ENCODE measurements at places on chromosomes 2 and 18.

DNA sequence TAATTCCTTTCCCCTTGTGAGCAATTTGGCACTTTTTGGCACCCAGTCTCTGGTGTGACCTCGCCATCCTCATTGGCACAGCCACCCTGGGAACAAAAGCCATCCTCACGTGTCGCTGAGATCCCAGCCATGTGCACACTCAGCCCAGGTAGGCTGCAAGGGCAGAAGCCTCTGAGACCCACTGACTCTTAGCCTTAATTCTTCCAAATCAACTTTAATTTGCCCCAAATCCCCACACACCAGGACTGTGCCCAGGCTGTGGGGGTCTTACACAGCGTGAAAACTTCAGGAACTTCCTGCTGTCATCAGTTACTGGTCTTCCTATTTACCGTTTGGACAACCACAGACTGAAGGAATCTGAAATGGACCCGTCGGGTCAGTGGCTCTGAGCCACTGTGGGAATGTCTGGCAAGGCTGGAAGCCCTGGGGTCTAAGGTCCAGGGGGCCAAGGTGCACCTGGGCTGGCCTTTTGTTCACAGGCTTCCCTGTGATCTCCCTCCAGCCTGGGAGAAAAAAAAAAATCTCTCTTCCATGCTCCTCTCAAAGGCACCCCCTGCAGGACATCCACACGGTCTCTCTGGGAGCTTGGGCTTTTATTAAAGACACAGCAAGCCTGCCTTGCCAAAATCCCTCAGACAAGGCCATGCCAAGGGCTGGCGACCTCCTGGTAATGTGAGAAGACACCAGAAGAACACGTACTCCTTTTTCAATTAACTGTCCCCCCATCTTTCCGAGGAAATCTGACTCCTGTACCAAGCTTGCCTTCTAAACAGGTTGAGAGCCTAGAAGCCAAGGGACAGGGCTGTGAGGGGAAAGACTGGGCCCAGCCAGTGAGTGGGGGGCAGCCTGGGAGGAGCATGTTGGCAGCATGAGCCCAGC, 42.1 kb upstream of the LAPTM4A start:
- DNase-seq, result peak; percentile 89

DNA sequence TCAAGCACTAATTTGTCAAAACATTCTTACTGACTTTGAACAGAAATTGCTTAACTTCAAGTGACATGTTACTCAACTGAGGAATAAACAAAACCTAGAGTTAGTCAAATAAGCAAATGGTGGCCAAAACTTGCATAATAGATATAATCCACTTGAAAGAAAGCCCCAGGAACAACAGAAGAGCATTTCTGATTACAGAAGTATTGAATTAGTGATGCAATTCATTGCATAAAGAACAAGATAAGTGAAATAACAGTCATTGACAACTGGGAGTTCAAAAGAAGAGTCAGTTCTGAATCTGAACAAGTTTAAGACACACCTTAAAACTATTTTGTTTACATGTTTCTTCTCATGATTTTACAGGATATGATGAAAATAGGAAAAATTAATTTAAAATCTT, 30.8 kb downstream of the COBLL1 start:
- peak; percentile 28 for DNase-seq

GRCh38 chr18:27656167-27656778, 471.2 kb upstream of the CHST9 start:
- no peak for DNase-seq

DNA sequence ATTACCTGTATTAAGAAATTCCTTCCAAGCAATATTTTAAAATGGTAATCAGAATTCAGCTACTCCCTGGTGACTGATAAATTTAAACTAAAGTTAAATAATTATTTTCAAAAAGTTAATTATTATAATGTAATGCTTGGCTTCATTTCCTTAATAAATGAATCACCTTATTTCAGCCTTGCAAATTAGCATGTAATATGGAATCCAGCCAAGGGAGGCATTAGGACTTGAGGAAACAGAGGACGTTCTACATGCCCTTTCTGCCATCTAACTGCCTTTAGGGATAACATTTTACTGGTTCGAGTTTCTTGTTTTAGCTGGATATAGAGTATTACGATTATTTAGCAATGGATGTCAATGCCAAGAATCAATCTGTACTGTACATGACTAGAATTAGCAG, 636.3 kb downstream of the TSN start:
- DNase-seq, result no peak

- DNase-seq, result no peak
Measured at GRCh38 chr18:55265984-55266383, 306.7 kb upstream of the CCDC68 start.

GRCh38 chr2:101617796-101618195, 79.7 kb upstream of the MAP4K4 start:
- DNase-seq, result peak; percentile 55

DNA sequence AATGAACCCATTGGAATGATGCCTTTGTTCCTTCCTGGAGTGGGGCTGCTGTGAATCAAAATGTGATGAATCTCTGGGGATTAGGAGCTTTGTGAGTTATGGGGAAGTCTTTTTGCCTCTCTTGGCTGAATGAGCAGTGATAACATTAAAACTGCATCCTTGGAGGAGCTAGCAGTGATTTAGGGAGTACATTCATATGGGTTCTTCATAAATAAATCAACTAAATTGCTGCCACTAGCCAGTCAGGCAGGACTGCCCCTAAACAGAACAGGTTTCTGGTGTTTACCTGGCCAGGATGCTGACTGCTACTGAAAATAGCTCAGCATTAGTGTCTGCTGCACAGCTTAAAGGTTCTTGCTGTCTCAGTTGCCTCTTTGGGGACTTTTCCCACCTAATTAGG, 244.5 kb upstream of the MEX3C start:
- DNase-seq, result no peak

DNA sequence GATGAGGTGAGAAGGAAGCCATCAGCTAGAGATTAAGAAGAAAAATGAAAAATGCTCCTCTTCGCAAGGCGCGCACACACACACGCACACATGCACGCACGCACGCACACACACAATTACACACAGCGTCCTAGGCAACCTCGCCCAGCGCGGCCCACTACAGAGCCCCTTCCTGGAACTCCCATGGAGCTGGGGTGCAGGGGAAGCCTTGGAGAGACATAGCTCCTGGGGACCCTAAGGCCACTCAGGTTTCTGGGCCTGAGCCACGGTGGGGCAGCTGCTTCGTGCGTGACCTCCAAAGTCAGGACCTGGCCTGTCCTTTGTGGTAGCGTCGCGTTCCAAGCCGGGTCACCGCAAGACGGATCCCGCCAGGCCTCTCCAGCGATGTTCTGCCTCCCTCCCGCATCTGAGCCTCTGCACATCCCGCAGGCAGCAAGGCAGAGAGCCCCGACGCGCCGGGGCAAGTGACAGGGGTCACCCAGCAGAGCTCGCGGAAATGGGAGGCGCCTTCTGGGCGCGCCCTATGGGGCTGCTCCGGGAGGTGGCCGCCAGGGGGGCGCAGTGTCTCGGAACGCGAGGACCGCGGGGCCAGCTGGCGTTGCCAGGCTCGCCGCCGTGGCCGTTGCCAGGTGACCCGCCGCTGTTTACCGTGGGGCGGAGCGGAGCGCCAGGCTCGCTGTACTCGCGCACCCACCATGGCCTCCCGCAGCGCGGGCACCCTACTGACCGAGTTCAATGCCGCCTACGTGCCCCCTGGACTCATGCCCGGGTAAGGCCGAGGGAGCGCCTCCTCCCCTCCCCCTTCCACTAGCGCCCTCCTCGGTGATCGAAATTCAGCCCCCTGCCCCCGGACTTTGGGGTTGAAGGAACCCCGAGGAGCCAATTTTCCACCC, 79.0 kb downstream of the CIB4 start:
- DNase-seq, result peak; percentile 30

- DNase-seq, result no peak
Measured at GRCh38 chr18:53219853-53220252, 879.9 kb downstream of the DCC start.

DNA sequence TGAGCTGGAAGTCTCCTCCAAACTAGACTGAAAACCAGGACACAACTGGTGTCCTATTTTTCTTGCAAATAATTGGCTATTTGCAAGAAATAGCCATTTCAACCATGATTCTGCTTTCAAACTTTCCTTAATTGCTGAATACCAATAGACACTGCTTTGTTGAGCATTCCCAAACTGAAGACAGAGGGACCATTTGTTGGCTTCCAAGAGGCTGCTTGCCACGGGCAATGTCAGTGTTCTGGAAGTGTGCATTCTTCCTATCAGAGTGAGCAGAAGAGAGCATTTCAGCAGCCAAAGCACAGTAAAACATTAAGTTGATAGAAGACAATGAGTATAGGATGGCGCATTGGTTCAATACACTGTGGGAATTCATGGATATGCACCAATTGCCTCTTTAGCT, 360.5 kb upstream of the RGPD4 start:
- no peak for DNase-seq

GRCh38 chr18:3726238-3726951, 276.4 kb downstream of the TGIF1 start:
- no peak for DNase-seq

GRCh38 chr2:227370092-227370491, 9.0 kb downstream of the TM4SF20 start:
- no peak for DNase-seq
